Fibroblast of upper back skin (primary cell): ENCODE measurements at places on chromosomes 3 and 15.

GRCh38 chr3:159829539-159830227 lies 159.0 kb upstream of the IL12A start:
- DNase-seq: peak; percentile 62

- no peak for DNase-seq
These were observed 110.4 kb downstream of the IL1RAP start for GRCh38 chr3:190624282-190624681.

GRCh38 chr15:33454346-33454745 lies 143.6 kb downstream of the RYR3 start:
- no peak for DNase-seq

- DNase-seq: peak; percentile 4
These were observed 9.1 kb downstream of the CD80 start for GRCh38 chr3:119550192-119550910.

- DNase-seq: peak; percentile 39
These were observed 24.6 kb downstream of the EBLN2 start for GRCh38 chr3:73086071-73086494.

- DNase-seq: no peak
These were observed 69.1 kb upstream of the TAMM41 start for GRCh38 chr3:11915621-11916424.

- peak; percentile 89 for DNase-seq
These were observed 51.7 kb downstream of the PHLDB2 start for GRCh38 chr3:111910806-111911205.

DNA sequence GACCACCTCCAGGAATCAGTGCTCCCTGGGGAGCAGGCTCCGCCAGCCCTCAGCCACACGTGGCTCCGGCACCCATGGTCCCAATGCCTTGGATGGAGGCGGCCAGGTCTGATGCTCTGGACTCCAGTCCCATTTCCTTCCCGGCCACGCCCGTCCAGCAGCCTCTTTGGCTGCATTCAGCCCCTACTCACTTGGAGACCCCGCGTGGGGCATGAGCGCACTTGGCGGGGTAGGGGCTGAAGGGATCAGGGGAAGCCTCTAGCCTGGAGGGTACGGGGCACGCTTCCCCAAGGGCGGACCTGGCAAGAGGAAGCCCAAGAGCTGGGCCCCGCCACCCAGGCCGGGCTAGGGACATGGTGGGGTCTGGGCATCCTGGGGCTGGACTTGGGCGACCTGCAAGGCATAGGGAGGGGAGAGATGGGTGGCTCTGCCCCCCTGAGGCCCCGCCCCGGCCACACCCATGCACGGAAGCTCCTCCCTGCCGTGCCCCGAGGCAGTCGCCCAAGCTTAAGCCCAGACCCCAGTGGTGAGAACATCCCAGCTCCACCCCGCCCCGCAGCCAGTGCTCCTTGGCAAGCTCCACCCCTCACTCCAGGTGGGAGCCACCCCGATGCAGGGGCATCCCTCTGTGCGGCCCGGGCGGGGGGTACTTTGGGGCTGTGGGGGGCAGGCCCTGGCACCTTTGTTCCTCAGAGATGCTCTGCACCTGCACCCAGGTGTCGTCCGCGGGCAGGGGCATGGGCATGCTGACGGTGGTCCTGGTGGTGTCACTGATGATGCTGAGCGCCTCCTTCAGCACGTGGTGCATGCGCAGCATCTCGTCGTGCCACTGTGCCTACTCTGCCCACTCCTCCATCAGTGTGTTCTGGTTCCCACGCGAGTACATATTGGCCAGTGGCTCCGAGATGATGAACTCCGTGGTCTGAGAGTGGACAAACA lies 163.5 kb downstream of the GOLGA6L4 start:
- no peak for DNase-seq

DNA sequence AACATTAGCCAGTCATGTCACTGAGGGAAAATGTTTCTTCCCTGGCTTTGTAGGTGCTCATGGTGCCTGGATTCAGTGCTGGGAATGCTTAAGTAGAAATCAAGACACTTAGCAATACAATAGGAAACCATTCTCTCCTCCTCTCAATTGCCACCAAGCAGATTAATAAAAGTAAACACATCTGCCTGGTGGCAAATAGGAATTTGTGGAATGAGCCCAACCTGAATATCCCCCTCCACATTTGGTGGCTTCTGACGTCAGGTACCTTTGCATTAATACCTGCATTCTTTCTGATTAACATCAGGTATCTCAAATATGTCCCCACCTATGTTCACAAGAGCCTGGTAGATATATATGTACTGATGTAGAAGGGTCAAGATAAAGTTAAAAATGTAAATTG lies 42.7 kb downstream of the PPP2R3A start:
- DNase-seq: no peak

GRCh38 chr3:197028728-197029510 lies 698 bp downstream of the MELTF start:
- DNase-seq: no peak

GRCh38 chr3:143343031-143343430 lies 223.5 kb downstream of the CHST2 start:
- DNase-seq: no peak
